Muscle of arm (tissue), 14 donors: ENCODE measurements at places on chromosomes 2 and 18.

DNA sequence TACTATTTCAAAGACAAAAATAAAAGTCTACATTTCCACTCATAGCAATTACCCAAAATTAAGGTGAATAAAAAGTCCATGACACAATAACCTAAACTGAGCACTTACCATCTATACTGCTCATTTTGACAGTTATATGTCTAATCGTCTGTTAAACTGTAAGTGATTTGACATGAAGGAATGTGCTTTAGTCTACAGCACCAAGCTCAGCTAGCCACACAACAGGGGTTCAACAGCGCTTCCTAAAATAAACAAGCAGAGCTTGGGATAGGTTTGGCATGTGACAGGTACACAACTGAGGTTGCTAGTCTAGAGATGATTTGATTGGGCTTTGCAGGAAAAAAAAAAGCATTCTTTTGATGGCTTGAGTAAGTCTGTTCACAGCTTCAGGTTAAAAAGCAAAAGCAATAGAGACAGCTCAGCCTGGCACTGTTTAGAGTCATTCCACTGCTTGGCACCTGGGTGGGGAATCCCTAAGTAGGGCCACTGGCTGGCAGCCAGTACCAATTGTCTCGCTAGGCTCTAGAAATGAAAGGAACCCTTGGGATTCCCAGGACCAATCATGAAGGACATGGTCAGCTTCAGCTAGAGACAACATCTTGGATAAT, 78.6 kb downstream of the BARD1 start:
- DNase-seq: no peak

DNA sequence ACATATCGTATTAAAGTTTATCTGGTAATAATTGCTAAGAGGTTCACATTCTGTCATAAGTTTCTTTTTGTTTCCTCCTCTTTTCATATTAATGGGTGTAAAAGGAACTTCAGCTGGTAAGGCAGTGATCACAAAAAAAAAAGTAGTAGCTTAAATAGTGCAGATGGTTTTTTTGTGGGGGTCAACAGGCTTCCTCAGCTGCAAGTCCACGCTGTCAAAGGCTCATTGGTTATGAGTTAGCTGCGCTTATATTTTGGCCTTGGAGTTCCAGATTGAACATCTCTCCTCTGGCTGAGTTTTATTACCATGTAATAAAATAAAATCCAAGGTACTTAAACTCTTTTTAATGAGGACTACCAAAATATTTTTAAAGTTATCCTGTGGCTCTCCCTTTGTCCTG, 277.0 kb upstream of the ZEB2 start:
- no peak for DNase-seq

DNA sequence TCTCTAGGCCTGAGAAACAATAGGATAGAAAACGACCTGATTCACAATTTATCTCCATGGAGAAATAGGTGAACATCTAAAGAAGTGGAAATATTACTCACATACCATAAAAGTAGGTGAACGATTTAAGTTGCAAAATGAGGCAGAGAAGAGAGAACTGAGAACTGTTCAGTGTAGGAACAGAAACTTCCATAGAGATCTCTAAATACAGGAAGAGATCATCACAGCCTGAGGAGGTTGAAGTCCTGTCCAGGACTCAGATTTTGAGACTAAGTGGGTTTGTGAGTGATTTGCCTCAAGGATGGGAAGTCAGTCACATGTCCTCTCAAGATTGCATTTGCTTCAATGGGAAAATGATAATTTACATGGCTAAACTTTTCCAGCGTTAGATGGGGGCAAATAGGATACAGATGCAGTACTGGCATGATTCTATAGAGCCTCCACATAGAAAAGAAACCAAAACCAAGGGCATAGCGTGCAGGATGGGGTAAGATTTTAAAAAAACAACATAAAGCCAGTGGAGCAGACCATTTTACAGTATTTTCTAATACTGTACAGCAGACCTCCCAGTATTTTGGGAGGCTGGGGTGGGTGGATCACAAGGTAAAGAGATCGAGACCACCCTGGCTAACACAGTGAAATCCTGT, 68.8 kb downstream of the MEP1B start:
- DNase-seq: no peak

GRCh38 chr2:23404426-23404825, 19.4 kb downstream of the KLHL29 start:
- DNase-seq: peak; percentile 56

GRCh38 chr2:128003463-128003862, 24.4 kb downstream of the SAP130 start:
- DNase-seq: no peak

- DNase-seq: no peak
Measured at GRCh38 chr2:66693076-66693965, 258.4 kb downstream of the MEIS1 start.

- DNase-seq: no peak
Measured at GRCh38 chr2:65278531-65278981, 50.9 kb downstream of the ACTR2 start.

DNA sequence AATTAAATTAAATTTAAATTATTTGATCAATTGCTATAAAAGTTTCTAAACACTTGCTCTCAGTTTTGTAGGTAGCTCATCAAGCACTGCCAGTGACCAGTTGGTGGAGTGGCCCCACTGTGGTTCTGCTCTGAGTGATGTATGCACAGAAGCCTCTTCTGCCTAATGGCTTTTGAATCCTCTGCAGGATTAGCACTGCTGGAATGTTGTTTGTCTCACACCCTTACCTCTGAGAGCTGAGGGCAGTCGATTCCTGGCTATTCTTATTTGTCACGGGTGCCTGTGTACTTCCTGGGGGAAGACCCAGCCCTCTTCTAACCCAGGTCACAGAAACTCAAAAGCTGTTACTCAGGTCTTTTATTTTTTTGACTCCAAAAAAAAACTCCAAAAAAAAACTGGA, 9.5 kb downstream of the CAPN14 start:
- DNase-seq: no peak

- DNase-seq: no peak
Measured at GRCh38 chr2:120352696-120353590, 7.0 kb downstream of the INHBB start.

GRCh38 chr18:6249170-6249569, 165.5 kb downstream of the L3MBTL4 start:
- DNase-seq: peak; percentile 17

DNA sequence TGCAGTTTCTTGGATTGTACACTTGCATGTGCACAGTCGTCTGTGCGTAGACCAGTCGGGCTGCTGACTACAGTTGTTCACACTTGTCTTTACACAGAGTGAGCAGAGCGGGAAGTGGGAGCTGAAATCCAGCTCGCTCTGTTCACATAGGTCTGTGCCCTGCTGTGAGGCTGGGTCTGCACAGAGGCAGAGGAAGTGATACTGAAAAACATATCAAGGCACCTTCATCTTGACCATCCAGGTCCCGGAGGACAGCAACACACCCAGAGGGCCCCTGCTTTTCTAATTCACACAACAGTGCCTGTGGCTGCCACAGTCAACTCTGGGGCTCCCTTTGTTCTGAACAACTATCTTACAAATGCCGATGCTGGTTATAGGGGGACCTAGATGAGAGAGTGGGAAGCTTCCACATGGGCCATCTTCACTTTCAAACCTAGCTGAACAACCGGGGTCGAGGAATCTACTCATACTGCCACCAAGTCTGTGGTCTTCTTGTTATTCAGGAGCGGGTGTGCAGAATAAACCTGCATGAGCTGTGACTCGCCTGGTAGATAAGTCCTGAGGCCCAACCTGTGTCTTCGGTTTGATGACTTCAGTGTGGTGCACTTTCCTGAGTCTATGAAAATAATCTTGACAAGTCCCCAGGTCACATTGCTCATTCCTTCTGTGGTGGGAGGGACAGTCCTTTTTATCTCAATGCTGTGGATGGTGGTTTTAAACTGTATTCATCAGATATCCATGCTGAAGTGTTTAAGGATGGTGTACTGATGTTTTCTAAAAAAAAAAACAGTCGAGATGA, 3.5 kb upstream of the ADNP2 start:
- DNase-seq: no peak

DNA sequence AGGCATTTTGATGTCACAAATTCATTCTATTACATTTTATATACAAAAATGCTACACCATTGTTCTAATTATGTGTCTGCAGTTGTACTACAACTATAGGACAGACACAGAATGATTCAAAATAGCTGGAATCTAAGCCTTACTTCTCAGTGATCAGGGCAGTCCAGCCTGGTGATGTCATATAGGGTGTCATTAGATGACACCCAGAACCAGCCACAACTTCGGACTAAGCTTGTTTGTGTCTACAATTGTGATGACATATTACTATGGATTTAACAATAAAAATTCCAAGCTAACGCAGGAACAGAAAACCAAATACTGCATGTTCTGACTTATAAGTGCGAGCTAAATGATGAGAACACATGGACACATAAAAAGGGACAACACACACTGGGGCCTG, 31.0 kb downstream of the M1AP start:
- no peak for DNase-seq

DNA sequence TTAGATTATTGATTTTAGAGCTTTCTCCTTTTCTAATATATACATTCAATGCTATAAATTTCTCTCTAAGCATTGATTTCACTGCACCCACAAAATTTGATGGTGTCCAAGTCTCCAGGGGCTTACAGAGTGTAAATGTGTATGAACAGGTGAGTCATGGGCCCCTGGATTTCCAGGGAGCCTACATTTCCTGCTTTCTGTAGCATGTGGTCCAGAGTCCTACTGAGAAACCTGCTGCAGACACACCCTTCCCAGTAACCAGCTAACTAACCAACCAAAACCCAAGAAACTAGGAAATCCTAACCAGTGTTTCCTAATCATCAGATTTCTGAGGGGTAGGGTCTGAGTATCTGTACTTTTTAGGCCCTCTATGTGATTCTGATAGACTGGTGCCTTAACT, 39.5 kb upstream of the TANC1 start:
- DNase-seq: no peak

DNA sequence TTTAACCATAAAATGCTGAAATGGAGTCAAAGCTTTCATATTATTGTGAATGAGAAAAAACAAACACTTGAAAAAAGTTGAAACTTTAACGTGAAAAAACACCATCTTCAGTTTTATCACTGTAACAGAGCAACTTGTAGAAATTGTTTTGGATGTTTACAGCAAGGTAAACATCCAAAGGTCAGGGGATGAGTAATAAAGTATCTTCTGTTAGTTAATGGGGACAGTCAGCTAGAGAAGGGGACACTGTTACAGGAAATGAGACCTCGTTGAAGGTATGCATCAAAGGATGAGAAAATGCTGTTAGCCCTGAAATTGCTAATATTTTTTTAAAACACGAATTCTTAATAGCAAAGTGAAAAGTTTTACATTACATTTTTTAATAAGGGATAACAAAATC, 2.9 kb downstream of the RHBDD1 start:
- DNase-seq: no peak

DNA sequence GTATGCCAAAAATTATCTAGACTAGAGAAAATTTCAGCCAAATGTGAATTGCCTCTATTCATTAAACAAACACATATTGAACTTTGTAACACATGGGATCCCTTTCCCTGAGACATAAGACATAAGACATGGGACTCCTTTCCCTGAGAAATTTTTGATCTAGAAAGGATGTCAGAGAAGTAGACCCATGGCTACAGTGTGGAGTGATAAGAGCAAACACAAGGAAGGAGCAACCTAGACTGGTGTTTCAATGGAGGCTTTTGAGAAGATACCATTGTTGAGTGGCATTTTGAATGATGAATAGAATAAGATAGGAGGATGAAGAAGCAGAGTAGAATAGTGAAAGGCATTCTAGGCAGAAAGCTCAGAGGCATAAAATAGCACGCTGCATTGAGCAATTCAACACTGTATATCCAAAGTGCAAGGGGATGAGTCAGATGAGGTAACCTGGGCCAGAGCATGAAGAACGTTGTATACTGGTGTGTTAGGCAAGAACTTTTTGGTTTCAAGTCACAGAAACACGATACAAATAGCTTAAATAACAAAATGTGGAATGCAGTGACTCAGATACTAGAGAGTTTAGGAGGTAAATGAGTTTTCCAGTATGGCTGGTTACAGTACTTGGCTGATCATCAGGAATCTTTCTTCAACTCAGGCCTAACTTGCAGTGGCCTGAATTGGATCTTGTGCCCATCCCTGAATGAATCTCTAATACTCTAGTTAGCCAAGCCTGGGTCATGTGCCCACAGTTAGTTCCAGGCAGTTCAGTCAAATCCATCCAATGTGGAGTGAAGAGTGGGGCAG, 129.8 kb upstream of the TANK start:
- DNase-seq: peak; percentile 36

DNA sequence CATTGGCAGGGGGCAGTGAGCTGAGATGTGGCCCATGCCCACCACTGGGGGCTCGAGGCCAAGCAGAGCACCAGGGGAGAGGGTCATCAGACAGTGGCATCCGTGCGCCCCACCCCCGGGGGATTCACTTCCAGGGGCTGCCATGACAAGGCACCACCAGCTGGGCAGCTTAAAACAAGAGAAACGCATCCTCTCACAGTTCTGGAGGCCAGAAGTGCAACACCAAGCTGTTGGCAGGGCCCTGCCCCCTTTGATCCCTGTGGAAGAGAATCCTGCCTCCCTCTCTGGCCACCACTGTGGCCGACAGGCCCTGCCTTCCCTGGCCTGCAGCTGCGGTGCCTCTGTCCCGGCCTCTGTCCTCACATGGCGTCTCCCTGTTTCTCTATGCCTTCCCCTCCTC, 187.7 kb upstream of the ID2 start:
- no peak for DNase-seq

DNA sequence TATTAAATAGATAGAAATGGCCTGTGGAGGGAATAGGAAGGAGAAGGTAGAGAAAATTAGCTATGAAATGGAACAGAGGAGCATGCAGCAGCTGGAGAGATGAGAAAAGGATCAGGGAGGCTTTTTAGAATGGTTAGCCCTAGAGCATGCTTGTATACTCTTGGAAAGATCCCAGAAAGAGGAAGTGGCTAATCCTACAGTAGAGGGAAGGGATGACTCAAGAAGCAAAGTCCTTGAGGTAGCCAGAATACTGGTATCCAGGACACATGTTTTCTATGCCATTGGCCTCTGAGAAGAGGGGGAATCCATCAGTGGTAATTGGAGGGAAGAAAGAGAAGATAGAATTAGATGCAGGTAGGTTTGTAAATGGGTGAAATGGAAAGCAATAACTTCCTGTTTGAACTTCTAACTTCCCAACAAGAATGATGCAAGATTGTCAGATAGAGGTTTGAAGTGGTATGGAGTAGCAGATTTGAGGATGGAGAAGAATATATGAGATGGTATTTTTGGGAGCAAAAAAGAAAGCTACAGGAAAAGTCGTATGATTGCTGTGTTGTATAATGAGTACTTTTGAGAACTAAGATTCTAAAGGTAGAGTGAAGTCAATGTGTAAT, 17.1 kb upstream of the OSBPL6 start:
- DNase-seq: no peak

- no peak for DNase-seq
Measured at GRCh38 chr18:50869150-50869549, 9.8 kb upstream of the ME2 start.

DNA sequence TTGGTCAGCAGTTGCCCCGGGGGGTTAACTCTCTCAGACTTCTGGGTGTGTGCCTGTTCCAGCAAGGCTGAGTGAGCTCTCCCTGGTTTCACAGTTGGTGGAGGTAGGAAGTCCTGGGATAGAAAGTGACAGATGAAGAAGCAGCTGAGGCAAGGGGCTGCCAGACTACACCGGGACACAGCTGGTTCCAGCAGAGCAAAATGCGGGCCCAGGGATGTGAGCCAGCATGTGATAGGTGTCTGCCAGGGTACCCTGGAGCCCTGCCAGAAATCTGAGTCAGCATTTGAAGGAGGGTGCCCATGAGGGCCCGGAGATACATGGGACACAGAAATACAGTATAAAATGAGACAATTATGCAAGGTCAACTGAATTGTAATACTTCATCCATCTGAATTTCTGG, 79.3 kb upstream of the LGALSL start:
- DNase-seq: peak; percentile 38

- no peak for DNase-seq
Measured at GRCh38 chr18:75100832-75101630, 107.9 kb downstream of the PTGR3 start.
